ENCODE measurements at places on chromosomes 16 and 17. TPM values are rescaled to one million over a fixed set of nuclear protein-coding genes. Genes with fewer than 3 reads are reported as not detected.
A peak's percentile ranks its signal among the peaks of the same experiment; 100 is the strongest.

Gene SETD1A
- 4.7 TPM for total RNA-seq

Gene ASGR1
- total RNA-seq, result 4.6 TPM

Gene CLEC18A
- total RNA-seq, result 0.33 TPM

Gene MED1
- total RNA-seq, result 9.3 TPM

Gene CACNG4
- 0.26 TPM for total RNA-seq

Gene HOXB3
- total RNA-seq, result 2.9 TPM

Gene TMEM235
- not detected for total RNA-seq

Gene LRRC75A
- 7.6 TPM for total RNA-seq

- H3K36me3 ChIP-seq, result no peaks in the 10 kb centered on the region
- peak overlapping the region; percentile 41 for H3K27ac ChIP-seq
- no peak overlapping the region for H3K4me3 ChIP-seq
- no peaks in the 10 kb centered on the region for H3K27me3 ChIP-seq
- peak; percentile 47 for DNase-seq
These were observed 37.4 kb upstream of the ARHGAP17 start for GRCh38 chr16:25052530-25052929.

GRCh38 chr16:79312502-79312901 is 288.0 kb downstream of the MAF start:
- no peak overlapping the region for H3K4me3 ChIP-seq
- DNase-seq, result no peak
- H3K36me3 ChIP-seq, result no peaks in the 10 kb centered on the region
- H3K27ac ChIP-seq, result no peak overlapping the region
- no peaks in the 10 kb centered on the region for H3K4me1 ChIP-seq

DNA sequence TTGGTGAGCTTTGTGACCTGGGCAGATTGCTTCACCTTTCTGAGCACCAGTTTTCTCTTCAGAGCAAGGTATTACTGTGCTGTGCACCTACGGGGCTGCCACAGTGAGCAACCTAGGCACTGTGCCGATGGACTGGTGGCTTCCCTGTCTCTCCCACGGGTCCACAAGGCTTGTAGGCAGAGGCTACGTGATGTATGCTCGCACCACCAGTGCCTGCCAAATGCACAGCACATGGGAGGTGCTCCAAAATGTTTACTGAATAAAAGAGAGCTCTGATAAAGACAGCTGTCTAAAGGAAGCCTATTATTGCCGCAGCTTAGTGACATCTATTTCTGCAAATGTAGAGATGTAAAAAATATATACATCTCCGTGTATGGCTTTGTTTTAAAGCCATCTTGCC is 139.2 kb downstream of the CDK5R1 start:
- H3K36me3 ChIP-seq, result no peaks in the 10 kb centered on the region
- DNase-seq, result peak; percentile 6
- no peak overlapping the region for H3K27ac ChIP-seq
- H3K4me3 ChIP-seq, result no peak overlapping the region
- peaks cover 24% of the 10 kb centered on the region for H3K4me1 ChIP-seq

DNA sequence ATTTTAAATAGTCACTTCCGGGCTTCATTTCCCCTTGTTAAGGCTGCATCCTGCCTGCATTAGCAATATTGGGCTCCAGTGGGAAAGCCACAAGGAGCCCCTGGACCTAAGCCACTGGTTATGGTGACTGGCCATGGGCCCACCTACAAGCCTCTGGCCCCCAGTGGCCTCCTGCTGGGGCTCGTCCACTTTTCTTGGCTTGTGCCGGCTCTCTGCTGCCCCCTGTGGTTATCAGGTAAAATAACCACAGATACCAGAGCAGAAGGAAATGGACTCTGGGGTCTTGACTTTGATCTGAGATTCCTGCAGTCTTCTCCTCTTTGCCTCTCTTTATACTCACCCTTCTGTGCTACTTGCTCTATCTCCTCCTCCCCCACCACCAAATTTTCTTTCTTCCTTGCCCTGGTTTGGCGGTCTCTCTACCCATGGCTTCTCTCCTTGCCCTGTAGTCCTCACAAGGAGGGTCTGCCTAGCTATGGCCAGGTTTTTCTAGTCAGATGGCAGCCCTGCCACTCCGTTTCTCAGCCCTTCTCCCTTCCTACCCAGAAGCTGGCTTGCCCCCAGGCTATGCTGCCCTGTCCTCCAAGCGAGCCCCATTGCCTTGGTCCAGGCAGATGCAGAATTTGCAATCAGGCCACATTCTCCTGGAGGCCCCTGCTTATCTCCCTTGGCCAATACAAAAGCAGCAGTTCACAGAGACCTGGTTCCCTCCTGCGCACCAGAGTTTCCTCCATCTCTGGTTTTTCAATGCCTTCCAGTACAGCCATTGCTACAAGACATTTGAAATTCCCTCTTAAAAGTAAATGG is 82.9 kb upstream of the RCVRN start:
- no peak overlapping the region for H3K4me3 ChIP-seq
- H3K4me1 ChIP-seq, result no peaks in the 10 kb centered on the region
- peak; percentile 21 for DNase-seq
- H3K27ac ChIP-seq, result no peak overlapping the region
- no peaks in the 10 kb centered on the region for H3K27me3 ChIP-seq

DNA sequence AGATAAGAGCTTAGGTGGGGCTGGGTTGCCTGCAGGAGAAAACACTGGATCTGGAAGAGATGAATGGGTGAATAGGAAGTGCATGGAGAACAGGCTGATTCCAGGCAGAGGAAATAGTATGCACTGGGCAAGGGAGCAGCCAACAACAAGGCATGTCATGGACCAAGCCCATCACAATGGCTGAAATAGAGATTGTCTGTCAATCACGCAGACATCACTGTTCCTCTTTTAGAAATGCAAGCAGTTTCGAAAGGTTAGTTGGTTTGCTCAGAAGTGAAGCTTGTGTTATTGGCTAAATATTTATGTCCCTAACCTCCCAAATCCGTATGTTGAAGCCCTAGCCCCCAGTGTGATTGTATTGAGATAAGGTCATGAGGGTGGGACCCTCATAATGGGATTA is 621.7 kb upstream of the CDH11 start:
- no peak overlapping the region for H3K27ac ChIP-seq
- H3K27me3 ChIP-seq, result no peaks in the 10 kb centered on the region
- H3K4me3 ChIP-seq, result no peak overlapping the region

GRCh38 chr17:57068707-57069106 is 16.3 kb upstream of the AKAP1 start:
- H3K36me3 ChIP-seq, result no peaks in the 10 kb centered on the region
- H3K4me3 ChIP-seq, result no peak overlapping the region
- no peaks in the 10 kb centered on the region for H3K4me1 ChIP-seq

DNA sequence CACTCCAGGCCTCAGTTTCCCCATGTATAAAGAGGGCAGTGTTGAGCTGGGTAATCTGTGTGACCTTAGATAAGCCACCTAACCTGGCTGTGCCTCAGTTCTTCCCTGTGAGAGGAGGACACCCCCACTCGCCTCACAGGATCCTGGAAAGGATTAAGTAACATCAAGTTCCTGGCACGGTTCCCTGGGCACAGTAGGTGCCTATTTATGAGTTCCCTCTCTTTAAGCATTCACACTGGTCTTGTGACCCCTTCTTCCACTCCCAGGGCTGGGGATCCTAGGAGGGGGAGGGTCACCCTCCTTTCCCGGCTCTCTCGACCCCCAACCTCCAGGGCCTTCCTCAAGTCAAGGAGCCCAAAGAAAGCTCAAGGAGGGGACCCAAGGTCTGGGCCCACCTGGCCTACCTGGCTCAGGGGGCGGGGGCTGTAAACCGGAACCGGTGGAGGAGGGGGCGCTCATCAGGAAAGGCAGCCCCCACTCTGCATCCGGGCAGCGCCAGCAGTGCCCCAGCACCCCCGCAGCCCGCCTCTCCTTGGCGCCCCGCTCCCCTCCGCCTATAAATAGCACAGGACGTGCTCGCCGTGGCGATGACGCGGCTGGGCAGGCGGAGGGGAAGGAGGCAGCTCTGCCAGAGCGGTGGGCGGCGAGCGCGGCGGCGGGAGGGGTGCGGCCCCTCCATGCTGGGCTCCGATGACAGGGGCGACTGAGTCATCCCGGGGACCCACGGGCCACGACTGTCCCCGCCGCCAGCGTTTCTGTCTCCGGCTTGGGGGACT is 9.4 kb downstream of the RPL19 start:
- peaks cover 7% of the 10 kb centered on the region for H3K27me3 ChIP-seq
- H3K27ac ChIP-seq, result no peak overlapping the region
- DNase-seq, result peak; percentile 56
- H3K4me3 ChIP-seq, result no peak overlapping the region
- peaks cover 8% of the 10 kb centered on the region for H3K36me3 ChIP-seq
- peaks cover 12% of the 10 kb centered on the region for H3K4me1 ChIP-seq

GRCh38 chr16:51049276-51049675 is 101.8 kb downstream of the SALL1 start:
- no peak overlapping the region for H3K4me3 ChIP-seq
- no peak overlapping the region for H3K27ac ChIP-seq
- H3K4me1 ChIP-seq, result no peaks in the 10 kb centered on the region
- H3K27me3 ChIP-seq, result no peaks in the 10 kb centered on the region
- no peak for DNase-seq
- no peaks in the 10 kb centered on the region for H3K36me3 ChIP-seq

DNA sequence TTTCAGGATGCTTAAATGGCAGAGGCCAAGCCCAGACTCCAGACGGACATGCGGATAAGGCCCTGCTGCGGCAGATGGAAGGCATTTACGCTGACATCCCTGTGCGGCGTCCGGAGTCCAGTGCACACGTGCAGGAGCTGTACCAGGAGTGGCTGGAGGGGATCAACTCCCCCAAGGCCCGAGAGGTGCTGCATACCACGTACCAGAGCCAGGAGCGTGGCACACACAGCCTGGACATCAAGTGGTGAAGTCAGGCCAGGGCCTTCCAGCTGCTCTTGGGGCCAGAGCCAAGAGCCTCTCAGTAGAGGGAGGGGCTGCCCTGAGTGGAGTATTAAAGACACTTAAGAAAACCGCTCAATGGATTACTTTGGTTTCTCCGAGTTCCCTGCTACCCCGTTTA is 29.4 kb downstream of the NARF start:
- no peaks in the 10 kb centered on the region for H3K4me1 ChIP-seq
- no peak for DNase-seq
- no peaks in the 10 kb centered on the region for H3K27me3 ChIP-seq
- no peak overlapping the region for H3K4me3 ChIP-seq
- peaks cover 5% of the 10 kb centered on the region for H3K36me3 ChIP-seq

DNA sequence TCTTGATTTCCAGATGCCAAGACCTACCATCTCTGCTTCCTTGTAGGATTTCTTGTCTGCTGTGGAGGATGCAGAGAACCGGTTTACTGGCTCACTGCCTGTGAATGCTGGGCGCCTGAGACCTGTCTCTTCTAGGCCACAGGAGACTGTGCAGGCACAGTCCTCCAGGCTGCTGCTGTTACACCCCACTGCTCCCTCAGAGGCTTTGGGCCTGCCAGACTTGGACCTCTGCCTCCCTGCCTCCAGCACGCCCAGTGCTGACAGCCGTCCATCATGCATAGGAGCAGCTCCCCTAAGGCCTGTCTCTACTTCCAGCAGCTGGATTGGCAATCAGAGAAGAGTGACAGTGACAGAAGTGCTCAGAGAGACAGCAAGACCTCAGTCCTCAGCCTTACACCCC is 6.1 kb downstream of the HROB start:
- no peak overlapping the region for H3K4me3 ChIP-seq
- no peaks in the 10 kb centered on the region for H3K27me3 ChIP-seq
- no peaks in the 10 kb centered on the region for H3K4me1 ChIP-seq
- DNase-seq, result no peak
- no peak overlapping the region for H3K27ac ChIP-seq
- H3K36me3 ChIP-seq, result no peaks in the 10 kb centered on the region

DNA sequence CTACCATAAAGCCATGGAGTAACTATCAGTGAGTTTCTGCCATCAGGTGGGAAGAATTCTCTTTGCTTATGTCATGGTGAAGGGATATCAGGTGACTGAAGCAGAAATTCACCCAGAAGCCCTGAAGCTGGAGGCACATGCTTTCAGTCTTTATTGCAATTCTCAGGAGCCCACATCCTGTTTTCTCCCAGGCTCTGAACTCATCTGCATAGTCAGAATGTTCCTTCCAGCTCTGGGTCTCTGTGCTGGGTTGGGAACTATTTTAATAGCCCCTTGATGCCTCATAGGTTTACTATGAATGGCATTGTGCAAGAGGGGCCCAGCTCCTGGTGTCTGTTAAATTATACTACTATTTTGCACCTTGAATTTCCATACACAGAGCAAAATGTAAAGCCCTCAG is 198.4 kb upstream of the SOX9 start:
- no peaks in the 10 kb centered on the region for H3K27me3 ChIP-seq
- no peak overlapping the region for H3K27ac ChIP-seq
- H3K4me1 ChIP-seq, result no peaks in the 10 kb centered on the region
- H3K36me3 ChIP-seq, result no peaks in the 10 kb centered on the region

- H3K4me3 ChIP-seq, result no peak overlapping the region
- no peaks in the 10 kb centered on the region for H3K27me3 ChIP-seq
- peaks cover 15% of the 10 kb centered on the region for H3K36me3 ChIP-seq
- peaks cover 37% of the 10 kb centered on the region for H3K4me1 ChIP-seq
These were observed 10.6 kb upstream of the SLC38A8 start for GRCh38 chr16:84053237-84053636.

GRCh38 chr16:619476-620100 is 11.2 kb upstream of the WFIKKN1 start:
- no peaks in the 10 kb centered on the region for H3K36me3 ChIP-seq
- H3K27ac ChIP-seq, result no peak overlapping the region
- no peak overlapping the region for H3K4me3 ChIP-seq
- H3K27me3 ChIP-seq, result no peaks in the 10 kb centered on the region

DNA sequence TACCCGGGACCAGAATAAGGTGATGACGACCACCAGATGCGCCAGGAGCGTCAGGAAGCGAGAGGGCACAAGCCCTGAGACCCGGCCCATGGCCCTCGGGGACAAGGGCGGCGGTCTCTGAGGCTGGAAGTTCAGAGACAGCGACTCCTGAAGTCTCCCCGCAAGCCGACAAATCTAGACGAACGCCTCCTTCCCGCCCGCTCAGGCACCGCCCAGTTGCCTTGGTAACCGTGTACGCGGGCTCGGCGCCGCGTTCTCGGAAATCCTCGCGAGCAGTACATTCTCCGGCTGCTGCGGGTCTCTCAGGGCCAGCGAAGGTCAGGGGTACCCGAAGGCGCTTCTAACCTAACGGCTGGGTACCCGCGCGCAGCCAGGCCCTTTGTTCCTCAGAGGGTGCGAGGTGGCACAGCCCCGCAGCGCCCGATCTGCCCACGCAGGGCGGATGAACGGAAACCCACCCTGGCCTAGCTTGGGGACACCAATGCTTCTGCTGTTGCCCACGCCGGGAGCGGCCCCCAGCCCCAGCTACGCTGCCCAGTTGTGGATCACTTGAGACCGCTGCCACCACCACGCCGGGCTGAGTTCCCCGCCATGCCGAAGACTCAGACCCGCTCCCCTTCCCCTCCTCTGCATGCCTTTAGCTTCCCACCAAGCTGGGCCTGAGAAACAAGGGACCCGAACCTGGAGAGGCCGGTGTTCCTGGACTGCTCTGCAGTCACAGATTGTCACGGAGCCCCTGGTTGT is at the start of gene TMEM107:
Gene TMEM107 (minus strand): TSS at position 184 of the 744 bp plus-strand sequence. CDS start 94 bp downstream, at position 90.
- H3K27ac ChIP-seq, result peak within 1 kb of the TSS; percentile 79
- H3K36me3 ChIP-seq, result no peaks in the 10 kb centered on the region
- H3K4me3 ChIP-seq, result peak within 1 kb of the TSS; percentile 16
